ENCODE measurements at places on chromosomes 2 and 18.
A peak's percentile ranks its signal among the peaks of the same experiment; 100 is the strongest.

- DNase-seq: no peak
Measured at GRCh38 chr2:133956434-133956935, 297.4 kb upstream of the MGAT5 start.

- DNase-seq: no peak
Measured at GRCh38 chr18:31268985-31269406, 49.0 kb upstream of the DSG1 start.

DNA sequence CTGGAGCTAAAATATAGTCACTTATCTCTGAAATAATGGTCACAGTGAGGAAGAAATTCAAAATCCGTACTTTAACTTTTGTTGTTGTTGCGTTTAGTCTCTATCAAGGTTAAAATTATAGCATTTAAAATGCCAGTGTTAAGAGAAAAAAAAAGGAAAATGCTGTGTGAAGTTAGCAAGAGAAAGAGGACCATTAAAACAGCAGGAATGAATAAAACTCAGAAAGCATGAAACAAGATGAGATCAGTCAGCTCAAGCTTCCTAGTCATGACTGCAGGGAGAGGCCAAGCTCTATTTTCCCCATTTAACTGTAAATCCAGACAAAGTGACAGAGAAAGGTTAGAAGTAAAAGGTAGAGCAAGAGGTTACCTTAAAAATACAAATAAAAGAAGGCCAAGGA, 281.7 kb upstream of the ATP5MC3 start:
- no peak for DNase-seq

DNA sequence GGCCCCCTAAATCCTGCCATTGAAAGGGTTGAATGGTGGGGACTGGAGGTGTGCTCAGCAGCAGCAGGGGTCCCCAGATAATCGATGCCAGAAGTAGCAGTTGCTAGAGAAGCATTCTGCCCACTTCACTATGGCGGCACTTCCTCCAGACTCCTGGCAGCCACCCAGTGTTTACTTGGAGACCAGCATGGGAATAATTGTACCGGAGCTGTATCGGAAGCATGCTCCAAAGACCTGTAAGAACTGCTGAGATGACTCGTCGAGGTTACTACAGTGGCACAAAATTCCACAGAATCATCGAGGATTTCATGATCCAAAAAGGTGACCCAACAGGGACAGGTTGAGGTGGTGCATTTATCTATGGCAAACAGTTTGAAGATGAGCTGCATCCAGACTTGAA, 11.0 kb upstream of the GAREM2 start:
- DNase-seq: no peak

DNA sequence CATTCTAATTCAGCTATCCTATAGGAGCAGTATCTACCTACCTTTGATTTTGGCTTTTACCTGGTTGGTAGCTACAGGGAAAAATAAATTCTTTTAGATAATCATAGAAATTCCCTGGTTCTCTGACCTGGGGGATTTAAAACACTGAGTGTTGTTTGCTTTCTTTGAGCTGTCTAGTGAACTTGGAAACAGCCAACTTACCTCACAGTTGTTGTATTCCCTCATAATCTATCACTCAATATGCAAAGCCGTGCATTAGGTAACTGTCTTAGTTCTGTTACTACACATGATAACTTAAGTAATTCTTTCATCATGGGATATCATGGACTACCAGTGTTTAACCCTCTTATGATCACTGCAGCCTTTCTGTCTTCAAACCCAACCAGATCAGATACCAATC, 127.8 kb downstream of the TTC27 start:
- DNase-seq: no peak

GRCh38 chr2:117621326-117621725, 193.2 kb upstream of the DDX18 start:
- DNase-seq: no peak

DNA sequence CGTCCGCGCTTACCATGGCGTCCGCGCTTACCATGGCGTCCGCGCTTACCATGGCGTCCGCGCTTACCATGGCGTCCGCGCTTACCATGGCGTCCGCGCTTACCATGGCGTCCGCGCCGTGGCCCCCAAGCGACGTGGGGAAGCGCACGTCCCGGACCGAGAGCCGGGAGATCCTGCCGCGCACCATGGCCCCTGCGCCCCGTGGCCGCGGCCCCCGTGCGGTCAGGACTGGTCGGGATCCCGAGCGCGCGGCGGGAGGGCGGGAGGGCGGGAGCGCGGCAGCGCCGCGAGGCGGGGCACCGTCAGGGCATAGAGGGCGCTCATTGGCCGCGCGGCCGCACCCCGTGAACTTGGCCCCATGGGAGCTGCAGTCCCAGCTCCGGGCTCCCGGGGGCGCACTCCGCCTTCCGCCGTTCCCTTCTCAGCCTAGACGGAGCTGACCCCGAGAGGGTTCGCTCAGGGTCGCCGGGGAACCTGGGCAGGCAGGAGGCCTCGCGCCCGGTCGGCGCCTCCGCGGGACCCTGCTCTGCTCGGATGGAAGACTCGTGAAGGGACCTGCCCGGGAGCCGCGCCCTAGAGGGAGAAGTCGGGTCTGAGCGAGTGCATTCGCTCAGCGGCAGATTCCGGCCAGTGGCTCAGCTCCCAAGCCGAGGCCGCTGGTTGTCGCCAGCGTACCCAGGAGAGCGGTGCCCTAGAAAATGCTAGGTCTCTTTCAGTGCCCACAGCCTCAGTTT, at the start of gene ENOSF1:
Gene ENOSF1 (minus strand): TSS at position 230 of the 734 bp plus-strand sequence. CDS start 43 bp downstream, at position 187.
- peak; percentile 79 for DNase-seq

- DNase-seq: no peak
Measured at GRCh38 chr18:79613186-79613931, 66.2 kb upstream of the CTDP1 start.

DNA sequence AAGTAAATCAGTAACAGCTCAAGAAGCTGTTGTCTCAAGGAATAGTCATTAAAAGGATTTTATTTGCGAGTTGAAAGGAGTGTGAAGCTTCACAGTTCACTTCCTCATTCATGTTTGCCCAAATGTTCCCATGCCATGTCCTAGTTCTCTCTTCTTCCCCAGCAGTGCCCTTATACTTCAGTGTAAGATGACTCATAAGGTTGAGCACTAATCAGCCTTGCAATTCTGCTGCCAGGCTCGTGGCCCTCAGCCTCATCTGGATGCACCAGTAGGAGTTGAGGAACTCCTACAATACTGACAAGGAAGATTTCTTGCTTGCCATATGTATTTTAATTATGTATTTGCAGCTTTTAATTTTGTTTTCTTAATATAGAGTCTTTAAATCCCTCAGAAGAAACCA, 1980.4 kb downstream of the SUCLG1 start:
- DNase-seq: no peak

DNA sequence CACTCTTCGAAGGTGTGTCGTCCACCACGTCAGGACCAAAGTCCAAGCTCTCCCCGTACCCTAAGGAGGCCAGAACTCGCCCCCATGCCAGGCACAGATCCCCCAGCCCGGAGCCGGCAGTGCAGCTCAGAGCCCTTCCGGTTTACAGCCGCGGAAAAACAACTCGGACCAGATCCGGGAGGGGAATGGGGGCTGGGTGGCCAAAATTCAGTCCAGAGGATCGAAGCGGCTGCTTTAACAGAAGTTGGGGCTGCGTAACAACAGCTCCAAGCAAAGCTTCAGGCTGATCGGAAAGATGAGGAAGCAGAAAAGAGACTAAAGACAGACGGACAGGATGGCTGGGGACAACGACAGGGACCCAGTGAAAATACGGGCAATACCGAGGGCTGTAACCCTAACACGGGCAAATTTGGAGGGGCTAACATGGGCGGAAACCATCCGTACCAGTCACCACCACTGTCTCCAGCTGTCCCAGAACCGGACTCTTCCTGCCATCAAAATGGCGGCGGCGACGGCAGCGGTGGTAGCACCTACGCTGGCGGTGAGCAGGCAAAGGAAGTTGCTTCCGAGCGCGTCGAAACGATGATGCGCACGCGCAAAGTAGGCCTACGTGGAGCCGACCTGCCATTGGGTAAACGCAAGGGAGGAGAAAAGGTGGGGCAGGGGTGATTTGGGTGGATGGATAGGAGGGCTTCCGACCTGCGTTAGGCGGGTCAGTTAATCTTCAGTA, at the start of gene MMADHC:
Gene MMADHC (minus strand): TSS at position 556 of the 730 bp plus-strand sequence. CDS start 678 bp downstream, outside the sequence.
- peak; percentile 96 for DNase-seq
